ENCODE measurements at places on chromosomes 4 and X.
A peak's percentile ranks its signal among the peaks of the same experiment; 100 is the strongest.

GRCh38 chrX:128862557-128862956 is 660.7 kb downstream of the SMARCA1 start:
- no peak for DNase-seq

GRCh38 chrX:39065051-39065871 is 264.0 kb downstream of the MID1IP1 start:
- no peak for DNase-seq

GRCh38 chr4:184587221-184587620 is 62.0 kb downstream of the CASP3 start:
- DNase-seq = no peak

- peak; percentile 29 for DNase-seq
Observed at GRCh38 chr4:108830509-108831244, 67.8 kb upstream of the ETNPPL start.

GRCh38 chrX:49102190-49102589 is 21.3 kb downstream of the GPKOW start:
- DNase-seq = no peak

DNA sequence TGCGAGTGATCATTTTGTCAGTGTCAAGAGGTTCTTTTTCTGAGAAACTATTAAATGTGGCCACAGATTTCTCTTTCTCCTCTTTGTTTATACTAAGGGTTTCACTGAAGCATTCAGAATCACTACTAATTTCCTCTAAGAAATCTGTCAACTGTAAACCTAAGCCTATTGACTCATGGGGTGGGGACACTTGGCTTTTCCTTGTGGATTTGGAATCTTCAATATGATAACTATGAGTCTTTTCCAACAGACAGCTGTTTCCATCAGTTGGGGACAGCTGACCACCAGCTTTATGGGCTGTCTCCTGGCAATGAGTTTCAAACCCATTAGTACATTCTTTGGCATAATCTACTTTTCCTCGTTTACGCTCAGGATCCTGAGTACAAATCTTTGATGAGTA is 13.8 kb downstream of the PGRMC1 start:
- no peak for DNase-seq

GRCh38 chr4:82515705-82516104 is 46.1 kb downstream of the TMEM150C start:
- peak; percentile 58 for DNase-seq

DNA sequence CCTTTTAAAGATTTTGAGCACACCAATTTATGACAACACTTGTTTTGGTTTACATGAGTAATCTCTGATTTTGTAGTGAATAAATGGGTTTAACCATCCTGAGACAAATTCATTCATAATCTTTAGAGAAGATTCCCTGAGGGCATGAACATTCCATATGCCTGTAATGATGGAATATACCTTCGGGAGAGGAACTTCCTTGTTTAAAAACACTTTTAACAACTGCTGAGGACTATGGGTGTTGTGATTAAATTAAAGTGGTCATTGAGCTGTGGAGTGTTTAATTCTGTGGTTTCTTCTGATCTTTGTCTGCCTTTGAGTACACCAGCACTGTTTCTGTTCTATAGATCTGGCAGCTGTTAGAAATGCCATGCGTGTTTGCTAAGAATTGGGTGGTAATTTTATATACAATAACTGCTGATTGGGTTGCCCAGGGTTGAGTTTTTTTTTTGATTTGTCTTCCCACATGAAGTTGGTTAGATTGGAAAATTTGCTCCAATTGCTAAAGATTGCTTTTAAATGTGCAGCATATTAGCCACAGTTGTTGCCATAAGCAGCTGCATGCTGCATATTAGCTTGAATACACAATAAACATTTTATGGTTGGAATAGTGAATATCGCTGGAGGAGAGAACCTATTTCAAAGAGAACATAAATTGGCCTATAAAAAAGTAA is 86.8 kb downstream of the DCLK2 start:
- no peak for DNase-seq

DNA sequence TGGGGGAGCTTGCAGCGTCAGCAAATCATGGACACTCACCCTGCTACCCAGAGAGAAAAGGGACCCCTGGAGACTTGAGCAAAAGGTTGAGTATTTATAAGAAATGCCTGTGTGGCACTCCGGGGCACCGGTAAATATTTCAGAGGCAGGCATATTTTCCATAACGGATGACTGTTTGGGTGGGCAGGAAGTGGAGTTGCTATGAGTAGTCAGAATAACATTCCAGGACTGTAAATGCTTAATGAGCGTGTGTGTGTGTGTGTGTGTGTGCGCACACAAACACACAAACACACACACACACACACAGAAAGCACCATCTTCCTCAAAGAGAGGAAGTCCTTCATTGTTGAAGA is 74.6 kb downstream of the MXRA5 start:
- DNase-seq = no peak

GRCh38 chr4:10066206-10066605 is 44.9 kb upstream of the SLC2A9 start:
- DNase-seq = no peak

DNA sequence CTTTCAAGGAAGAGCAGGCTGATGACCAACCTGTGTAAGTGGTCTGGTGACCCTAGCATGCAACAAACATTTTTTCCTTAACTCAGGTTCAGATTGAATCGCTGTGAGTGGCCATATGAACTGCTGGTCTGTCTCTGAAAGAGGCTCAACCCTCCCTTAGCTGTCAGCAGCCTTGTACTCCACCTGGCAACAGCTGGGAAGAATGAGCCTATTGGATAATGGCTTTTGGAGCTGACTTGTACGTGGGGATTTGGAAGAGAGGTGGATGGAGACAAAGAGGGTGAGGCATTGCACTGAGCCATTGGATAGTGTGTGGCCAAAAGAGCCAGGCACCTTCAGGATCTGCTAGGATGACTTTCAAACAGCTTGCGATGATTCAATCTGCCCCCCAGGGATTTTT is 35.7 kb upstream of the BMP15 start:
- DNase-seq = no peak

DNA sequence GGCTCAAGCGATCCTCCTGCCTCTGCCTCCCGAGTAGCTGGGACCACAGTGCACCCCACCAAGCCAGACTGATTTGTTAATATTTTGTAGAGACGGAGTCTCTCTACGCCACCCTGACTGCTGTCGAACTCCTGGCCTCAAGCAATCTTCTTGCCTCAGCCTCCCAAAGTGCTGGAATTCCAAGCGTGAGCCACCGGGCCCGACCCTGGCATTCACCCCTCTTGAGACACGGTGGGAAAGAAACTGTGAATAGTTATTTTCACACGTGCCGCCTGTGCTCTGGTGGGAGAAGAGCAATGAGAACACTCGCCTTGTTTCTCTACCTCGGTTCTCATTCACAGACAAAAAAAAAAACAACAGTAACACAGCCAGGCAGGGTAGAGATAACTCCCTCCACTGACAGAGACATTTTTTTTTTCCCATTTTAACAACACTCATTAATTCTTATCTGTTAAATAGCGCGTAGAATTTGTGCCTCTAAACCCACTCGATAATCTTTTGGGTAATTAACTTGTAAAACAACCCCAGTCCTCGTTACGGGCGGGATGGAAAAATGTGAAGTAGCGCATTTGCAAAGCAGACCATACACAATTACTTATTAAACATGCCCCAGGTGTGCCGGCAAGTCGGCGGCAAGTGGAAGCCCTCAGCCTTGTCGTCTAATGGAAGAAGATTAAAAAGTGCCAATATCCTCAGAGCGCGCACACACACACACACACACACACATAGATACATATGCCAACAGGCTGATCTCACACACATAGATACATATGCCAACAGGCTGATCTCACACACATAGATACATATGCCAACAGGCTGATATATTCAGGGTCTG is 103.3 kb downstream of the DHRSX start:
- no peak for DNase-seq

- DNase-seq = peak; percentile 40
Observed at GRCh38 chr4:17577665-17578481, 875 bp downstream of the LAP3 start.

GRCh38 chrX:69504626-69505612 is 793 bp downstream of the NALF2 start:
- no peak for DNase-seq

DNA sequence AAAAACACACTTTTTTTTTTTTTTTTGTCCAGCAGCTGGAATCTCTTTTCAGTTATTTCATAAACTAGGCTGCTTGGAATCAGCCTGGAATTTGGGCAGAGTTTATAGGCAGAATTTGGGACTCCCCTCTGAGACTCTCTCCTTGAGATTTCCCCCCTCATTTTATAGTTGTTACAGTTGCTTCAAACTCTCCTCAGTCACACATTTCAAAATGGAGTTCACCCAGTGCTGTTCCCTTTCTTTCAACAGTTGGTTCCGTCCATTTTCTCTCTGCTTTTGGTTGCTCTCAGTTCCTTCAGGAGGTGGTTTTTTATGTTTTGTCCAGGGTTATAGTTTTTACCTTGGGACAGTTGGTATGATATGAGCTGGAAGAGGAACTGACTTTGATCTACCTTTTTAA is 27.5 kb downstream of the NSD2 start:
- no peak for DNase-seq

DNA sequence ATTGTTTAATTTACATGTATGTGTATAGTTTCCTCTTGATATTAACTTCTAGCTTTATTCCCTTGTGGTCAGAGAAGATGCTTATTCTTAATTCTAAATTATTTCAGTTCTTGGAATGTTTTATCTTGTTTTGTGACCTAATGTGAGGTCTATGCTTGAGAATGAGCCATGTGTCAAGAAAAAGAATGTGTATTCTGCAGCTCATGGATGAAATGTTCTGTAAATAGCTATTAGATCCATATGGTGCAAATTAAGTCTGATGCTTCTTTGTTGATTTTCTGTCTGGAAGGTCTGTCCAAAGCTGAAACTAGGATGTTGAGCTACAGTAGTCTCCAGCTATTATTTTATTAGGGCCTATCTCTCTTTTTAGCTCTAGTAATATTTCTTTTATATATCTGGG is 187.3 kb upstream of the RASGEF1B start:
- DNase-seq = no peak

- no peak for DNase-seq
Observed at GRCh38 chrX:124325732-124326131, 6.7 kb upstream of the TEX13D start.

DNA sequence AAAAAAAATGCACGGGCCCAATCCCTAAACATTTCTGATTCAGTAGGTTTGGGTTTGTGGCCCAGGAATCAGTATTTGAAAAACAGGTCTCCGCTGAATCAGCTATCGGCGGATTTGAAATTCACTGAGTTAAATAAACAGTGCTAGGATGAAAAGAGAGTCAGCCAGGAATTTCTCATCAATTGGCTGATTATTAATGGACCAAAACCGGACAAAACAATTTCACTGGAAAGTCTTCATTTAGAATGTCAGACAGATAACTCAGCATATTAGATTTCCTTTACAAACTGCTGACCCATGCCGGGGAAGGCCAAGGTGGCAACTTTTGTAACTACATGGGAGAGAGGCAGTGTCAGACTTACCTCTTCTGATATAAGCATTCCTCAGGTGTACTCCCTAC is 99.4 kb upstream of the LSM6 start:
- no peak for DNase-seq

DNA sequence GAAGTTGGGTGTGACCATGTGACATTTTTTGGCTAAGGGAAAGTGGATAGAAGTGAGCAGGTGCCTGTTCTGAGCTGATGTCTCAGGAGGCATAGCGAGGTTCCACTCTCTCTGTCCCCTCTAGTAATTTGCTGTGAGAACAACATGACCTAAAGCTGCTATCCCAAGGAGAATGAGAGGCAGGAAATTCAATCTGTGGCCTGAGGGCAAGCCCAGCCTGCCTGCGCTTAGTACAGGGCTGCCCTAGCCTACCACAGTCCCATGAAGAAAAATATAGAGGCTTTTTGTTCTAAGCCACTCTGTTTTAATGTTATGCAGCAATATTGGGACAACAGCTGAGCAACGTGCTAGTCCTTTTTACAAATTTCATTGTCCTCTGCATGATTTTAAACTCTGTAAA is 193.1 kb downstream of the LDB2 start:
- DNase-seq = no peak

DNA sequence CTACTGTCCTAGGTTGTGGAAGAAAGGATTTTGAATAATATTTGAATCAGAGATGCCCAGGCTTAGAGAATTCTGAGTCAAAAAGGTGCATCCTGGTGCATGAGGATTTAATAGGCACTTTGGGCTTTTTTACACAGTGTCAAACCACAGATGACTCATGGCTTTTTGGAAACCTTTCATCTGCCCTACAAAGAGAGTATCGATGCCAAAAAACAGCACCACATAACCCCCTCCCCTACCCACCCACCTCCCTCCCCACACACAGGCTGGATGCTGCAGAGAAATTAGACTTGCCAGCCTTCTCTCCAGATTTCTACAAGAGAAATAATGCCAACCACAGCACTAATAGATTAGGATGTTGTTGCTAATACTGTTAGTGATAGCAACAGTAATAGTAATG is 779.3 kb downstream of the NLGN4X start:
- no peak for DNase-seq

GRCh38 chr4:35539404-35540055 is 704.8 kb downstream of the ARAP2 start:
- no peak for DNase-seq

GRCh38 chr4:48380583-48381167 is 39.3 kb downstream of the SLAIN2 start:
- no peak for DNase-seq

GRCh38 chrX:7190157-7190556 is 42.2 kb upstream of the PUDP start:
- no peak for DNase-seq

DNA sequence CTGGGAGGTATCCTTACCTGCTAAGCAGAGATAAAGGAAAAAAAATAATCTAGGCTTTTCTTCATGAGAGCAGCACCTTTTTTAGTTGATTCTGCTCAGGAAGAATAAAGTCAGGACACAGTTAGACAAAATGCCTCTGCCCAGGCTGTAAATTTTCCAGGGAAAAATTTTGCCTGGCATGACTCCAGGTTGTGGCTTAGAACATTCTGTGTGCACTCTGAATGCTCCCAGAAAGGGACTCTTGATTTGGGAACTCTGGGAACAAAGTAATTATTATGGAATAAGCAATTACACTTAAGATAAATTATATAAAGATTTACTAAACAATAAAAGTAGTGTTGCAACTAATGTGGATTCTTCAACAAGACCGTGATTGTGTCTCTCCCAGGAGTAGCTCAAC is 826.2 kb upstream of the TENM3 start:
- DNase-seq = no peak

GRCh38 chrX:55638933-55639332 is 15.7 kb downstream of the FOXR2 start:
- no peak for DNase-seq

DNA sequence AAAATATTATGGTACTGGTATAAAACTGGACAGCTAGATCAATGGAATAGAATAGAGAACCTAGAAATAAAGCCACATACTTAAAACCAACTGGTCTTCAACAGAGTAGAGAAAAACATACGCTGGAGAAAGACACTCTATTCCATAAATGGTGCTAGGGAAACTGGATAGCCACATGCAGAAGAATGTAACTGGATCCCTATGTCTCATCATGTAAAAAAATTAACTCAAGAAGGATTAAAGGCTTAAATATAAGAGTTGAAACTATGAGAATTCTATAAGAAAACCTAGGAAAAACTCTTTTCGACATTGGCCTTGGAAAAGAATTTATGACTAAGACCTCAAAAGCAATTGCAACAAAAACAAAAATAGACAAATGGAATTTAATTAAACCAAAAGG is 114.6 kb downstream of the PCDH18 start:
- no peak for DNase-seq
